ENCODE measurements at places on chromosomes 7 and 10.
A peak's percentile ranks its signal among the peaks of the same experiment; 100 is the strongest.

- no peak for DNase-seq
Measured at GRCh38 chr10:61301575-61301974, 151.6 kb downstream of the TMEM26 start.

DNA sequence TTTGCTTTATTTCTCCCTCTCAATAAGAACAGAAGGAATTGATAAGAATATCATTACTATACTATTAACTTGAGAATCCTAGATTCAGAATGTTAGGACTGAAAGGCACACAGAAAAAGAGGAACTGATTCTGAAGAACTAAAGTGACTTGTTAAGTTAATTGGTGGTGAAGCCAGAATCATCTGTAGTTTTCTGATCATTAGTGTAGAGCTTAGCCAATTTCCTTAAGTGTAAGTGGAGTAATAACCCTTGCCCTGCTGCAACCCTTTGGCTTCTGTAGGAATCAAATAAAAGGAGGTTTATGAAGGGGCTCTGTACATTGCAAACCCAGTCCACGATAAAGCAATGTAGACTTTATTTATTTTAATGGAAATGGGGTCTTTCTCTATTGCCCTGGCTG is 1186.0 kb downstream of the SORCS3 start:
- no peak for DNase-seq

DNA sequence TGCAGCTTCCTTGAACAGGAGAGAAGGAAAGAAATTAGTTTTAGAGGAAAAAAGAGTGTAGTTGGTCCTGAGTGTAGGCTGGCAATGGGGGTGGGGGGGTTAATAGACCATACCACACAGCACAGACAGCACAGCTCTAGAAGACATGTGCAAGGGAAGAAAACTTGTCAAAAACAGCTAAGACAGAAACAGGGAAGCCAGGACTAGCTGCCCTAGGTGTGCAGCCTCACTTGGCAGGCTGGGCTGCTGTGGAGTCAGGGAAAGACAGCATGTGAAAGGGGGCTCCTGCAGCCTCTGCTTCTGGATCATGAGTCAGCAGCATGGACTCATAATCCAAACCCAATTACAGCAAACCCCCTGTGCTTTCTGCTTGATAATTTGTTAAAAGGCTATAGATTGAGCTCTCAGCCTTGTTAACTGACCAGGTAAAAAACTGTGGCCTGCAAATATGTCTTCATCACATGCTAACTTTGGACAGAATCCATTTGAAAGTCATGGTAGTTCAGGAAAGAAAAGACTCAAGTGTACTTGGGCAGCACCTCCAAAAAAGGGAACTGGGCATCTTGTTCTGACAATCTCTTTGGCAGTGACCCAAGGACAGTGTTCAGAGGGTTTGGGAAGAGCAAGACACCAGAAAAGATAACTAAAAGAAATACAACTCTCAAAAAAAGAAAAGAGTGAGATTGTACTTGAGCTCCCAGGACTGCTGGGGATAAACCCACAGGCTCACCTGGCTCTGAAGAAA is 142.2 kb upstream of the VWC2 start:
- DNase-seq, result no peak

GRCh38 chr10:71260622-71261325 is 48.4 kb downstream of the UNC5B start:
- no peak for DNase-seq

- DNase-seq, result no peak
Measured at GRCh38 chr7:139647814-139648390, 124.4 kb downstream of the CLEC2L start.

DNA sequence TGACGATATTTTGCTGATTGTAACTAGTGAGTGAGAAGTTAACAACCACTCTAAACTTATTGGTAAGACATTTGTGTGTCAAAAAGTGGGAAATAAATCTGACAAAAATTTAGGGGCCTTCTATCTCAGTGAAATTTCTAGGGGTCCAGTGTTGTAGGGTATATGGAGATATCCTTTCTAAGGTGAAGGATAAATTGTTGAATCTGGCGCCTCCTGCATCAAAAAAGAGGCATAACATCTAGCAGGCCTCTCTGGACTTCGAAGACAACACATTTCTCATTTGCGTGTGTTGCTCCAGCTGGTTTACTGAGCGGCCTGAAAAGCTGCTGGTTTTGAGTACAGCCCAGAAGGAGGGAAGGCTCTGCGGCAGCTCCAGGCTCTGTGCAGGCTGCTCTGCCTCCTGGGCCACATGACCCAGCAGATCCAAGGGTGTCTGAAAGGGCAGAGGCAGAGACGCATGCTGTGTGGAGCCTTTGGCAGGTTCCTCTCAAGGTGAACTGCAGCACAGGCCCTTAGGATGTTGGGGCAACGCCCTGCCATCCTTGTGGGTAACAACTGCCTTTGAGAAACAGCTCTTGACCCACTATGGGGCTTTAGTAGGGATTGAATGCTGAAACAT is 72.4 kb downstream of the LMBR1 start:
- DNase-seq, result no peak

DNA sequence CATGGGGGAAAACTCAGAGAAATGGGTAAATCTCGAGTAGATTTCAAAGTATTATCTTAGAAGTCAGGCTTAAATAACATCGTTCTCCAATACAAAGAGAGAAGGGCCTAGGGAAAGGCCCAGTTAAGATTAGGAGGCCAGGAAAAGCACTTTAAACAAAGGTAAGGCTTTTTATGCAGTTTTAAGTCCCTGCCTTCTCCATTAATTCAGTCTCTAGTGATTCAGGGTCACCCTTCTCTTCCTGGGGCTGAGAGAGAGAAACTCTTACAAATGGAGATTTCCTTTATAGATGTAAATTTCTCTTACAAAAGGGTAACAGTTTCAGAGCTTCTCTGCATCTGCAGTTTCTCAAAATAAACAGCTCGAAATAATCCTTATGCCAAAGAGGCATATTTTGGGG is 179.3 kb downstream of the HECW1 start:
- no peak for DNase-seq

DNA sequence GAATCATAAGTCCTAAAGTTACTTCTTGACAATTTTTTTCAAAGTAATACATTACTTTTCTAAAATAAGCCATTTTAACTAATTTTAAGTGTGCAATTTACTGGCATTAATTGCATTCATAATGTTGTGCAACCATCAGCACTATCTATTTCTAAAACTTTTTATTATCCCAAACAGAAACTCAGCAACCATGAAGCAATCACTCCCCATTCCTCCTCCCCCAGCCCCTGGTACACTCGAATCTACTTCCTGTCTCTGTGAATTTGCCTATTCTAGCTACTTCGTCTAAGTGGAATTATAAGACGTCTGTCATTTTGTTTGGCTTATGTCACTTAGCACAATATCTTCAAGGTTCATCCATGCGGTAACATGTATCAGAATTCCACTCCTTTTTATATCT is 84.9 kb downstream of the MKX start:
- no peak for DNase-seq

GRCh38 chr10:95793401-95794045 is 37.6 kb downstream of the ENTPD1 start:
- DNase-seq, result no peak

DNA sequence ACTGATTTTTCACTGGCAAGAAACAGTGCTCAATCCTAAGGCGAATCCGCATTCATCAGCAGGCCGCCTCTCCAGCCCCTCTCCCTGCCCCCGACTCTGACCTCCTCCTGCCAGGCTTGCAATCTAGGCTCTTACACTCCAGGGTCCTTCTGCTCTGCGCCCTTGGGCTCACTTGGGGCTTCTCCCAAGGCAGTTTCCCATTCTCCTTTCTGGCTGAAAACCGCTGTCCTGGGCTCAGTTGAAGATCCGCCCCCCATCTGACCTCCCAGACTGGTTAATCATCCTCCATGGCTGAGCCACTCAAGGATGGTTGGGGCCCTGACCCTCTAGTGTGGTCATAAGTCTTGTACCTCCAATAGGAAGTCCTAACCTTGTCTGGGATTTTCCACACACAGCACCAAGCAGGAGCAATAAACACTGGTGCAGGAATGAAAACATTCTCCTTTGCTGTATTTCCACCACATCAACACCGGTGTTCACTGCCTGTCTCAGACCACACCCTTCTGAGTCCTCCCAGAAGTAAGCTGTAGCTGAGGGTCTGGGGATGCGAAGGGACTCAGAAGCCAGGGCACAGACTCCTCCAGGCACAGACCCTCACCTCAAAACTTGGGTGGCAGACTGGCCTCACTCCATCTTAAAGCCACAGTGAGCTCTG is 42.4 kb downstream of the TNS3 start:
- no peak for DNase-seq

GRCh38 chr7:46619723-46620310 is 698.7 kb upstream of the IGFBP3 start:
- DNase-seq, result no peak

DNA sequence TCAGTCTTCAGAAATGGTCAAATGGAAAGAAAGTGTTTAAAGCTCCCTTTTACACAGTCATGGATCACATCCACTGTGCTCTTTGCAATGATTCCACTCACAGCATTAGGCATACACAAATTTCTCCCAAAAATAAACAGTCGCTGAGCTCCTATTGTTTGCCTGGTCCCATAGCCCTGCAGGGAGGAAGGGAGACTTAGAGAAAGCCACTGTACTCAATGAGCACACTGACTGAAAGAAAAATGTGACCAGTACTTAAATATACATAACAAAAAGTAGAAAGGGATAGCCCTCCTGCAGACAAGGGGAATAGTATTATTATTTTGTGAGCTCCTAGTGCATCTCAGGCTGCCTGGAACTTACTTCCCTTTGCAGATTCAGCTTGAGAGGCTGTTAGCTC is 853.2 kb downstream of the GRID1 start:
- DNase-seq, result no peak

DNA sequence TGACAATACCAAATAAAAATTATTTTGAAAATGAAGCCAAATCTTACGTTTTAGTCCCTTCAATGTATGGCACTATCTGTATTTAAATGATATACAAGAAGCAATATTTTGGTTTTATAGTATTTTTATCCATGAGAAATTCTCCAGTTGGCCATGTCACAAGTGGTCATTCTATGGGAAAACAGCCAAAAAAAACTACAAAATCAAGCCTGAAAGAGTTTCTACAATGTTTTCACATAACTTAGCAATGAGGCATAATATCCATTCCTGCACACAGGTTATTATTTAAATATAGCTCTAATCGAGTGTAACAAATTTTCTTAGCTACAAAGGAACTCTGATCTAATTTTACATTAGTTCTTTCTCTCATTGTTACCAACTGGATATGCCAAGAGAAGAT is 5.4 kb downstream of the RAB11FIP2 start:
- DNase-seq, result no peak

- DNase-seq, result no peak
Measured at GRCh38 chr10:24215196-24215595, 6.3 kb downstream of the KIAA1217 start.

DNA sequence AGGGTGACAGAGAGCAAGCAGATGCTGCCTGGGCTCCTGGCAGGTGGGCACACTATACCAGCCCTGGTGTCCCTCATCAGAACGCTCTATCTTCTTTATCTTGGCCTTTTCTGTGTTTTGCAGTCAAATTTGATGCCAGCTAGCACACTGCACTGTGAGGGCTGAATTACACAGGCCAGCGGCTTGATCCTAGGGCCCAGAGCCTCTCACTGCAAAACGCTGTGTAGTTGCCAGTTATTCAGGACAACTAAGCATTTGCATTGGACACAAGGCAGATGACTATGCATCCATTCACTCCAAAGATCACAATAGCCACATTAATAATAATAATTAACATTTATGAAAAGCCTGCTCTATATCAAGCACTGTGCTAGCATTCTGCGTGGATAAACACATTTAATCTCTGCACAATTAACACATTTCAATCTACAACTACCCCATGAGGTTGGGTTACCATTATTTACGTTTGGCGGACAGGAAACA is 100.3 kb downstream of the PAXIP1 start:
- no peak for DNase-seq

- DNase-seq, result no peak
Measured at GRCh38 chr7:30201921-30202320, 67.1 kb downstream of the MTURN start.

- DNase-seq, result no peak
Measured at GRCh38 chr10:131819241-131820072, 81.4 kb upstream of the PPP2R2D start.

- no peak for DNase-seq
Measured at GRCh38 chr7:23211589-23211988, 29.7 kb downstream of the NUP42 start.

DNA sequence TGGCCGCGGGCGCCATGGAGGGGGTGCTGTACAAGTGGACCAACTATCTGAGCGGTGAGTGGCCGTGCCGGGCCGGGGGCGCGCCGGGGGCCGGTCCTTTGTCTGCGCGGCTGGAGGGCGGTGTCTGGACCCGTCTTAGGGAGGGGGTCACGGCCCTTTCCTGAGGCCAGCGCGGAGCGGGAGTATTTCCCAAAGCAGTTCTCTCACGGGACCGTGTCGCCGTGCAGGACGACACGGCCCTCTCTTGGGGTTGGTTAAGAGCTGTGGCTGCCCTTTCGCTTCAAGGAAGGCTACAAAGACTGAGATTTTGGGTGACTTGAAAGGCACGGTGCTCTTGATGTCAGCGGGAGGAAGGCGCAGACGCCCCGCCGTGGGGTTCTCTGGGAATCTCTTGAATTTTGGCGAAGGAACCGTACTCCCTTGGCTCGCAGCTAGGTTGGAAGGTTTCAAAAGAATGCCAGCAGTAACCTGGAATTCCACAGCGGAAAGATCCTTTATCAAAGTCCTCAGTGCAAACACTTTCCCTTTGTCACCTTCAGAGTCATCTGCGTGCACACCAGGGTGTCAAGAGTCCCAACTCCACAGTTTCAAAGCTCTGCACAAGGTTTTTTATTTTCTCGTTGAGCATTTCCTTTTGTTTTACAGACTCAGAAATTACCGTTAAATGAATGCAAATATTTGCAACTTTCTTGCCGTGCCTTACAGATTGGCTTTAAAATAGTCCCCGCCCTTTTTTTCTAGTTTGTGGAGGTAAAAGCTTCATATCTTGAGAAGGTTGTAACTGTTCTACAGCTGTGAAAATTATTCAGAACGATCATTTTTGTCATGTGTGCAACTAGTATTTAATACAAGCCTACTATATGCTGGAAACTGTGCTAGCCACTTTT is 780 bp downstream of the PLEKHA8 start:
- DNase-seq, result no peak

- DNase-seq, result no peak
Measured at GRCh38 chr7:68752485-68753178, 845.6 kb upstream of the AUTS2 start.

- no peak for DNase-seq
Measured at GRCh38 chr7:77281780-77282478, 82.3 kb upstream of the FGL2 start.

- DNase-seq, result no peak
Measured at GRCh38 chr7:144534655-144535395, 131.3 kb upstream of the NOBOX start.

GRCh38 chr7:24255139-24255538 is 28.9 kb upstream of the NPY start:
- DNase-seq, result no peak

DNA sequence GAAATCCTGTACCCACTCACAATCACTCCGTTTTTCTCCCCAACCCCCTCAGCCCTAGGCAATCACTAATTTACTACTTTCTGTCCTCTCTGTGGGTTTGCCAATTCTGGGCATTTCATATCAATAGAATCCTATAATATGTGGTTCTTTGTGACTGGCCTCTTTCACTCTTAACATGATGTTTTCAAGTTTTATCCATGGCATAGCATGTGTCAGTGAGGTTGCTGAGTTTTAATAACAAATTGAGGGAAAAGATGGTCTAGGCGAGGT is 11.9 kb downstream of the PLAU start:
- no peak for DNase-seq

- no peak for DNase-seq
Measured at GRCh38 chr7:51607447-51607846, 290.8 kb upstream of the COBL start.

- DNase-seq, result peak; percentile 58
Measured at GRCh38 chr7:138875794-138876193, 77.8 kb upstream of the ATP6V0A4 start.

GRCh38 chr10:1403508-1404322 is 333.6 kb downstream of the ADARB2 start:
- no peak for DNase-seq
